Esophagus muscularis mucosa (tissue), 4 donors: ENCODE measurements at places on chromosomes 6 and 20. TPM values are rescaled to one million over a fixed set of nuclear protein-coding genes. Genes with fewer than 3 reads are reported as not detected.

The C20orf141 gene
- not detected for total RNA-seq

- no peak for DNase-seq
Observed at GRCh38 chr20:8504030-8504429, 372.0 kb downstream of the PLCB1 start.

DNA sequence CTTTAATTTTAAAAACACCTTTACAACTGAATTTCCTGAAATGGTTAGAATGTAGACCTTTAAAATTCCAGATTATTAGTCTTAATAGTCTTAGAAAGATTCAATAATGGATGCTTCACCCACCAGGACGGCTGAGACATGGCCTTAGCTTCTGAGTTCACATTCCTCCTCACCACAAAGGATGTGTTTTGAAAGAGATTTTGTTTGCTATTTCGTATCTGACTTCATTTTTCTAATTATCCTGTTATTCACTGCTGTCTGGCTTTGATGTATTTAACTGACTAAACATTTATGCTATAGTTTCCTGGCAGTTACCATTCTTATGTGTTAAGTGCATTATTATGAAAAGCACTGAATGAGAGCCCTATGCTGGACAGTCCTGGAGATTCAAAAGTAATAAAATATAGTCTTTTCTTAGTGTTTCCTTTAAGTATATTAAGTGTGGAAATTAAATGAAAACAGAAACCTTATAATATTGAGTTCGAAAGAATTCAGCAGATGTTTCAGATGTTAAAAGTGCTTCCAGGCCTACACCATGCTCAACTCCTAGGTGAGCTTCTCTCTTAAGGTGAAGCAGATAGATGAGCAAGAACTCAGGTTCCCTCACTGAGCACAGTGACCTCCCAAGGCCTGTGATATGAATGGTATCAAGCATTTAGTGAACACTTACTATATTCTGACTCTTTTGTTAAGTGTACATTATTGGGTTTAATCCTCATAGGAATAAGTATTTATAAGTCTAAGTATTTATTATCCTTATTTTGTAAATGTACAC lies 40.3 kb downstream of the MAP3K4 start:
- DNase-seq: no peak

DNA sequence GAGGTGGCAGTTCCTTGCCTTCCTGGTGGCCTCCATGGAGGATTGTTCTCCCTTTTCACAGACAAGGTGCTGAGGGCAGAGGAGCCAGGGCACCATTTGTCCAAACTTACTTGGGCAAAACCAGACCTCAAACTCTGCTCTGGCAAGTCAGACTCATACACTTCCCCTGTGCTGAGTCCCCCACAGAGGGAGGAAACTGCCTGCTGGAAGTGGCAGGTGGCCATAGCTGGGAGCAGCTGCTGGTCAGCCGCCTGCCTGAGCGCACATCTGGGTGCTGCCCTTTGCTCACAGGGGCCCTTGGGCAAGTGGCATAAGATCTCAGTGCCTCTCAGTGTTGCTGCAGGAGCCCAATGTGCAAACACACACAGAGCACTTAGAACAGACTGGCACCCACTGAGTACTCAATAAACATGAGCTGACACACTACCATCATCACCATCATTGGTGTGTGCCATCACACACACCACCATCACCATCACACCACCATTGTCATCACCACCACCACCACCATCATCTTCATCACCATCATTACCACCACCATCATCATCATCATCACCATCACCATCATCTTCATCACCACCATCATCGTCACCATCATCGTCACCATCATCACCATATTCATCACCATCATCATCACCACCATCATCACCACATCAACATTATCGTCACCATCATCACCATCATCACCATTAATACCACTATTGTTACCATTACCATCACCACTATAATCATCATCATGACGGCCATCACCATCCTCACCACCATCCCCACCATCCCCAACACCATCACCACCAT lies 17.6 kb downstream of the NOL4L start:
- no peak for DNase-seq

The TSPO2 gene
- not detected for total RNA-seq

The PPIL6 gene
- 4.4 TPM for total RNA-seq

DNA sequence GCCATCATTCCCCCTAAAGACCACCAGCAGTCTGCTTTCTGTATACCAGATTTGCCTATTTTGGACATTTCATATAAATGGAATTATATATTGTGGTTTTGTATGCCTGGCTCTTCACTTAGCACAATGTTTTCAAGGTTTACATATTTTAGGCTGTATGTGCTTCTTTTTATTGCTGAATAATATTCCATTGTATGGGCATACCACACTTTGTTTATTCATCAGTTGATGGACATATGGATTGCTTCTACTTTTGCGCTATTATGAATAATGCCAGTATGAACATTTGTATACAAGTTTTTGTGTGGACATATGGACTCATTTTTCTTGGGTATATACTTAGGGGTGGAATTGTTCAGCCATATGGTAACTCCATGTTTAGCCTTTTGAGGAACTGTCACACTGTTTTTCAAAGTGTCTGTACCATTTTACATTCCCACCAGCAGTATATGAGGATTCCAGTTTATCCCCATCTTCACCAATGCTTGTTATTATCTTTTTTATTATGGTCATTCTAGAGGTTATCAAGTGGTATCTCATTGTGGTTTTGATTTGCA lies 12.7 kb downstream of the L3MBTL1 start:
- DNase-seq: no peak

DNA sequence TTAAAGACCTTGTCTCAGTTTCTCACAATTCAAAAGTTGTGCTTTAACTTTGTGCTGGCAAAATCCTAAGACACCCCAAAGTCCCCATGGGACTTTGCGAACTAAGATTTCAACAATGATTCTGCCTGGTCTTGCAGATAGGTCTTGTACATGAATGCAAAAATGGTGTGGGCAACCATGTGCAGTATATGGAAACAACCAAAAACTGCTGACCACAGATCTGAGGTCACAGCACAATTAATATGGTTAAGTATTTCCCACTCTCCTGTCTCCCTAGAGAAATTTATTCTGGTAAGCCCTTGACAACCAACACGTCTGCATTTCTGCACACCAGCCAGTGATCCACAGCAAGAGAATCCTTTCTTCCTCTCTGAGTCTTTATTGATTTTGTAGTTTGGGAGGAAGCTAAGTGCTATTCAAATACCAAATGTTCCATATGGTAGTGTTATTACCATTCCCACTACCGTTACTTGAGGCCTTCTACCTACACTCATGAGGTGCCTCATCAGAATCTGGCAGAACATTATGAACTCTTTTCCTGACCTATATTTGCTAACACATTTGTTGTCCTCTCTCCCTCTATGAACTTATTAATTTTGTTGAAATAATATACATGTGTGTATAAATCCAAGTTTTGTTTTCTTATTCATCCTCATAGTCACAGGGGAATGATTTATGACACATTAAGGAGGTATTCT lies 178.7 kb downstream of the ATXN1 start:
- peak; percentile 37 for DNase-seq

DNA sequence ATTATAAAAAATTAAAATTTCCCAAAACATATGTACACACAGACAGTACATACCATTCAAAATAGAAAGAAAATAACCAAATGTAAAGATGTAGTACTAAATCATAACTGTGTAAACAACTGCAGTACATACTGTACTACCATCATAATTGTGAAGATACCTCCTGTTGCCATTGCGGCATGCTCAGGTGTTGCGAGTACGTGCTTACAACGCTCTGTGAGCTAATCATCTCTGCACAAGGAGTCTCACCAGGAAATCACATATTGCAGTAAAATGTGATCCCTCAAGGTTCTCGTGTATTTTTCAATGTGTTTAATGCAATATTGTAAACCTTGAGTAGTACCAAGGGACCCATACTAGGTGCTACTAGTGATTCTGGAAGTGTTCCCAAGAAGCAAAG lies 22.9 kb downstream of the ASIP start:
- DNase-seq: no peak

DNA sequence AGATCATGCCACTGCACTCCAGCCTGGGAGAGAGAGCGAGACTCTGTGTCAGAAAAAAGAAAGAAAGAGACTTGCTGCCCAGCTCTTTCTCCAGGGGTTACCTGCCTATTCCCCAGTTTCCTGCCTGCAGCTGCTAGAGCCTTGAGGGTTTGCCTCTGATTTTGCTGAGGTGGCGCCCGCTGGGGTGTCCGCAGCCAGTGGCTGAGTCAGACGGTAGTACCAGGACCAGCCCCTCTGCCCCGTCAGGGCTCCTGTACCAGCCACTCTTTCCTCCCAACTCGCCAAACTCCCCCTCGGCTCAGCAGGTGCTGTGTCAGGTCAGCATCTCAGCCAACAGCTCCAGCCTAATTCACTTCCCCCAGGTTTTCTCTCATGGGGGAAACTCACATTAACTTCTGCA lies 7.4 kb upstream of the LSM14B start:
- no peak for DNase-seq

The PAK1IP1 gene
- total RNA-seq: 17.9 TPM

The PAX1 gene
- not detected for total RNA-seq

The HUS1B gene
- total RNA-seq: 0.83 TPM

DNA sequence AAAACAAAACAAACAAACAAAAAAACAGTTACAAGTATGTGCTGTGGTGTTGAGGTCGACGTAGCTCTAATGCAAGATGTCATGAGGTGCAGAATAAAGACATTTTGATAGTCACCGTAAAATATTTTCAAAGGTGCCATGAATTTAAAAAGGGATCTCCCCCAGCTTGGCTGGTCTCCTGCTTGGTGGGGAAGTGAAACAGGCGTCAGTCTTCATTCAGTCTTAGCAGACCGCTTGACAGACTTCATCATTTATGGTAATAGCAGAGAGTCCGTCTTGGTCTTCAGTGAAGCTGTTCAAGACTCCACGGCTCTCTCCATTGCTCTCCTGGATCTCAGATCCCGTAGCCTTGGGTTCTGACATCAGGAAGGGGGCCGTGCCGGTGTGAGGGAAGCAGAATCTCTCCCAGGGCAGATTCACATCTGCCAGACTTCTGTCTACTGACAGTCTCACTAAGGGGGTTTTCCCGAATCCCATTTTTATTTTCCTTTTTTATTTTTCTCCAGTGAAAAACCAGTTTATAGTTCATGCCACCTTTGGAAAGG lies 1.6 kb downstream of the SLC24A3 start:
- no peak for DNase-seq

The NKAIN2 gene
- total RNA-seq: 0.66 TPM

- DNase-seq: no peak
Observed at GRCh38 chr6:46923476-46923875, 1.7 kb upstream of the ADGRF5 start.

The MUC22 gene
- total RNA-seq: not detected

GRCh38 chr6:160226118-160226591 lies 32.5 kb downstream of the SLC22A2 start:
- no peak for DNase-seq

DNA sequence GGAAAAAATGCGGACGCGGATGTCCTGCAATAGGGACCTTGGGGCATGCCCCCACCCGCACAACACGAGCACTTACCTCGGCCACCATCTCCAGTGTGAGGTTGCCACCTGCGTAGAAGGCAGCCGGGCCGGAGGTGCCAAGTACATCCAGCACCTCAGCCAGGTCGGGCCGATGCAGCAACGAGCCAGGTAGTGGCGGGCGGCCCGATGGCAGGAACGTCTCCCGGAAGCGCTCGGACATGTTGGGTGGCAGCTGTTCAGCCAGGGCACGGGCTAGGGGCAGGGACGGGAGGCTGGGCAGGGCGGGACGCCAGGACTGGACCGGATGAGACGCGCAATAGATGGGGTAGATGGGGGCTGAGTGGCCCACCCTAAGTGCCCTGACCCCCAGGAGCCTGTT lies 13.3 kb downstream of the GGT7 start:
- DNase-seq: no peak
